ENCODE measurements at places on chromosomes 2 and 18.

DNA sequence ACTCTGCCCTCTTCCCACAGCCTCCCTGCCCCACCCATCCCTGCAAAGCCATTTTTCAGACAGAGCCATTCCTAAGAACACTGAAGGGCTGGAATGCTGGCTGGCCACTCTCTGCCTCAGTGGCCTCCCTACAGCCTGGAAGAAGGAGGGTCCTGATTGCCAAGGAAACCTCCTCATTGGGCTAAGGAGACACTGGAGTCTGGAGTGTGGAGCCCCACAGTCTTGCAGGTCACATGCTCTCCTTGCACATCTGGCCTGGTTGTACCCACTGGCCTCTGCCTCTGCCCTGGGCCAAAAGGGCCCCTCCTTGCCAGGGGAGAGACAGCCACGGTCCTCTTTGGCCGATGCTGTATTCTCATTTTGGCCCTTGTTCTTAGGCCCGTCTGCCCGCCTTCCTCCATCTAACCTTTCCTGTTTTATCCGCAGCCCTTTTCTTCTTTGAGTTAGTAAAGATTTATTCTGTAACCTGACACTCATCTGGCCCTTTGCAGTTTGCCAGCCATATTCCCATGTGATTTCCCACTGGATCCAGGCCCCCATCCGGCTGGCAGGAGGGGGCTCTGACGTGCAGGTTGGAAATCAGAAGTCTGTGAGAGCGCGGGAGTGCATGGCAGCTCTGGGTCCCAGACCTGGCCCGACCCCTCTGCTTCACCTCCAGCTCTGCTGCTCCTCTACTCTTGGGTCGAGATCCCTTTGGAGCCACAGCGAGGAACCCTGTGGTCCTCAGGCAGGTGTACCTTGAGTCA is 11.0 kb upstream of the CATIP start:
- DNase-seq = no peak

GRCh38 chr18:49015886-49016647 is 65.3 kb upstream of the SMAD7 start:
- DNase-seq = peak; percentile 87

DNA sequence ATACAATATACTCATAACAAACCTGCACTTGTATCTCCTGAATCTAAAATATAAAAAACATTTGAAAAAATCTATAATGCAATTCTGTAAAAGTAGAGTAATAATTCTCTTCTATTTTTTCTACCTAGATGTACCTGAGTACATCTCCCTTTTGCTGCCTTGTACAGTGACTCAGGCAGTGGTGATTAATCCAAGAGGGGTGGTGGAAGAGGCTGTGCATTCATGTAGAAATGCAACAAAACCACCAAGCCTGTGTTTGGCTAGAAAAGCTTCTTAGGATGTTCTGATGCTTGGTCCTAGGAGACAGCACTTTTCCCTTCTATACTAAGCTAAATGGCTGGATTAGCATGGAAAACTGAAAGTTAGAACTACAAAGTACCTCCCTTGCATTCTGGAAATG is 245.8 kb downstream of the DPP10 start:
- DNase-seq = no peak

DNA sequence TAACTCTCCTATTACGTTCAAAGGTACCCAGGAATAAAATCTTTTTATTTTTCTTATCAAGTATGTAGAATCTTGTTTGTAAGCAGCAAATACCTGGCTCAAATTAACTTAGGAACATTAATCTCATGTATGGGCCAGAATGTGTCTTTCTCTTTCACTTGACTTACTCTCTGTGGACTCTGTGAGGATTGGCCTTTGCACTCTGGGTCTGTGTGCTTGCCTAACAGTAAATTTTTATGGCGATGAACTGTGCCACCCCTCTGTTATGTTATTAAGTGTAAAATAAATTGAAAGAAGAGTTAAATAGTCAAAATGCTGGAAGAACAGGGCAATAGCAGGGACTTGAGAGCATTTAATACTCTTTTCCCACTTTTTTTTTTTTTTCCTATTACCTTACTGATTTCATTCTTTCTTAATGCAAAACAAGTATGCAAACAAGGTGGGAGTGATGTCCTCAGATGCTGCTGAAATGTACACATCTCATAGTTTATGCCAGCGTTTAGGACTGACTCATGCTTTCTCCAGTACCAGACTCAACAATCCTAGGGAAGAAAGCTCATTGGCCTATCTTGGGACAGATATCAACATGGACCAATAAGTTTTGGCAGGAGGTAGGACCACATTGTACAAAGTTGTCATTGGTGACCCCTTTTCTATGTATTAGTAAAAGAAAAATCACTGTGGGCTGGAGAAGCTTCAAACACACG is 25.5 kb downstream of the LYPD6 start:
- no peak for DNase-seq

DNA sequence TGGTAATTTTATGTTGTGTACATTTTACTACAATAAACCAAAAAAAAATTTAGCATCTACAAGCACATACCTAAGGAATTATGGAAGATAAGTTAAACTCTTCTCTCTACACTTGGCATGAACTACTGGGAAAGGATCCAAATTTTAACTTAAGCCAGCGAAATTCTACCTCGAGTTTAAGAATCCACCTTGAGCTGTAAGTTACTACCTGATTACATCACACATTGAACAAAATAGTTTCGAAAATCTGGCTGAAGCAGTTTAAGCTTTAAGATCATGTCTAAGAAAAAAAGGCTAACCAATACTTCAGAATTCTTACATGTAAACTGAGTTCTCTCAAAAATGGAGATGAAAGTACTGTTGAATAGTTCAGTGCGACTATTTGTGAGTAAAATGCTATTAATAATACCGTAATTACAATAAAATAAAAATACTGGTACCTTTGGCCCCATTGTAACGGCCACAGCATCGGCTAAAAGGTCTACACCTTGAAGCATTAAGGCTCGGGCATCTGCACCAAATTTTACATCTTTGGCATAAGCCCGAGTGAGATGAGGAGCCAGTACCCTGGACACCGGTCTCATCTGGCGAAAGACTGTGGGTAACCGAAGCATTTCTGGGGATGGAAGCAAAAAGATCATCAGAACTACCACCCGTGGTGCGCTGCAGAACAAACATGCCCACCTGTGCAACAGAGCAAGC is 1.3 kb downstream of the HSPD1 start:
- no peak for DNase-seq

Data from inflammatory macrophage (primary cell).